ENCODE measurements at places on chromosomes 16 and 17.

- no peak for DNase-seq
Measured at GRCh38 chr16:3873482-3874173, 6.9 kb downstream of the CREBBP start.

DNA sequence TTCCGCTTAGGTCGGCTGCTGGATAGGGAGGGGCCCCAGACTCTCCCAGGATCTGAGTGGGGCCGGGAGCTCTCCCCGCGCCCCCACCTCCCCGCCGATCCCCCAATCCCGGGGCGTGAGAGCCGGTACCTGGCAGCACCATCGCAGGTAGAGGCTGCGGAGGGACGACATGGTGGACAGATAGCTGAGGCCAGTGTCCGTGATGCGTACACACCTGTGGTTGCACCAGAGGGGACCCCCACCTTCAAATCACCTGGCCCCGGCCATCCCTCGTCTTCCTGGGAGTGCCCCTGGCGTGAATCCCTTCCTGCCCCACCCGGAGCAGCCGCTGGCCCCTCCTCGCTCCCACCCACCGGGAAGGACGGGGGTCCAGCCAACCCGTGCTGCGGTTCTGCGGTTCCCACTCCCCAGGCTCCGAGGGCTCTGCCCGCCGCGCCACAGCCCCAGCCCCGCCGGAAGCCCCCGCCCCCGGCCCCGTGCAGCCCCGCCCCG is 4.7 kb upstream of the WDR24 start:
- DNase-seq: no peak

GRCh38 chr16:85750146-85750826 is 610 bp downstream of the C16orf74 start:
- no peak for DNase-seq

DNA sequence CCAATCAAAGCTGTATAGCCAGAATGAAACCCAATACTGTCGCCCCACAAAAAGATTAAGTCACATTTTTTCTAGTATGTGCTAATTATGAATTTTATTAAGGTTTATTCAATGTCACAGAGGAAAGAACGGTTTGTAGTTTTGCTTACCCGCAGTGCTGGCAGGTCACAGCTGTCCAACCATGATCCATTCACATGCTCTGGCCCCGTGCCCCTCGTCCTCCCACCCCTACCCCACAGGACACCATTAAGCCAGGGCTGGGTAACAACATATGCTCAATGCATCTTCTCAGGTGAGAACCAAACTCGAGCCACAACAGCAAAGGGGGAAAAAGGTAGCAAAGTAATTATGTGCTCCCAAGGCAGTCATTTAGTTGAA is 589 bp upstream of the FBF1 start:
- DNase-seq: no peak

DNA sequence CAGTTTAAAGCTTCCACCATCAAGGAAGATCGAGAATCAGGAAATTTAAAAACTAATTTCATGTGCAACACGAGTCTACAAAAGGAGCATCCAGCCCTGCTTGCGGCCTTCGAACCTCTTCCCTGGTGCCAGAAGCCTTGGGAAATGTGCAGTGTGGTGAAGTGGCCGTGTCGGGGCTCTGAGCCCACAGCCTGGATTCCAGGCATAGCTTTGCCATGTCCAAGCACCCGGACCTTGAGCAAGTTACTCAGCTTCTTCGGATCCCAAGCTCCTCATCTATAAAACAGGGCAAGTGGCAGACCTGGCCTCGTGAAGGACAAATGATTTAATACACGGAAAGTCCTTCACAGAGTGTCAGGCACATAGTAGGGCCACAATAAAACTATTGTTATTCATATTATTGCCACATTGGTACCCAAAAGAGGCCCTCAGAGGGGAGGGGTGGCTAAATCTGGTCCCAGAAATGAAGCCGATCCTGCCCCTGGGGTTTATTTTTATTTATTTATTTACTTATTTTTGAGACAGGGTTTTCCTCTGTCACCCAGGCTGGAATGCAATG is 34.8 kb downstream of the COTL1 start:
- no peak for DNase-seq

DNA sequence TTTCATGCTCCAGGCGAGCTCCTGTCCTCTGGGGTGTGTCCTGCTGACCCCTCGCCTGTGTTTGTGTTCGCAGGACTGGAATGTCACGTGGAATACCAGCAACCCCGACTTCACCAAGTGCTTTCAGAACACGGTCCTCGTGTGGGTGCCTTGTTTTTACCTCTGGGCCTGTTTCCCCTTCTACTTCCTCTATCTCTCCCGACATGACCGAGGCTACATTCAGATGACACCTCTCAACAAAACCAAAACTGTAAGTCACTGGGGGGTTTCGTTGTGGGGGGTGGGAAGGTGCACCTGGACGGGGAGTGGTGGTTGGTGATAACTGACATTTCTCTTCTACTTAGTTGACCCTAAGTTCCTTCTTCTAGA is 58.3 kb downstream of the ABCC1 start:
- no peak for DNase-seq

- DNase-seq: peak; percentile 67
Measured at GRCh38 chr16:69031877-69032301, 73.6 kb upstream of the HAS3 start.

DNA sequence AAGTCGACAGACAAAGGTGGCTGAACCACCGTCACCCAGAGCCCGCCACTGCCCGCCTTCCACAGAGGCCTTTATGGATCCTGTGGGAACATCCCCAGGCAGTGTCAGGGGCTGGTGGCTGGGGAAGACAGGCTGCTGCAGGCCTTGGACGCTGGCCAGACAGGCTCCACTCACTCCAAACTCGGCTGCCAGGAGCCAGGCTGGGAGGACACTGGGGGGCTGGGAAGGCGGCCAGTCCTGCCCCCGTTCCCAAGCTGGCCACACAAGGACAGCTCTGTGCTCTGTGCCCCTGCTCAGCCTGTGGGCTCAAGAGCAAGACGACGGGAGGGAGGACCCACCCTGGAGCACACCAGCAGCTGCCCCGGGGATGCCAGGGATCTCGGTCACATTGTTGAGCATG is 7.6 kb upstream of the LCAT start:
- DNase-seq: no peak

DNA sequence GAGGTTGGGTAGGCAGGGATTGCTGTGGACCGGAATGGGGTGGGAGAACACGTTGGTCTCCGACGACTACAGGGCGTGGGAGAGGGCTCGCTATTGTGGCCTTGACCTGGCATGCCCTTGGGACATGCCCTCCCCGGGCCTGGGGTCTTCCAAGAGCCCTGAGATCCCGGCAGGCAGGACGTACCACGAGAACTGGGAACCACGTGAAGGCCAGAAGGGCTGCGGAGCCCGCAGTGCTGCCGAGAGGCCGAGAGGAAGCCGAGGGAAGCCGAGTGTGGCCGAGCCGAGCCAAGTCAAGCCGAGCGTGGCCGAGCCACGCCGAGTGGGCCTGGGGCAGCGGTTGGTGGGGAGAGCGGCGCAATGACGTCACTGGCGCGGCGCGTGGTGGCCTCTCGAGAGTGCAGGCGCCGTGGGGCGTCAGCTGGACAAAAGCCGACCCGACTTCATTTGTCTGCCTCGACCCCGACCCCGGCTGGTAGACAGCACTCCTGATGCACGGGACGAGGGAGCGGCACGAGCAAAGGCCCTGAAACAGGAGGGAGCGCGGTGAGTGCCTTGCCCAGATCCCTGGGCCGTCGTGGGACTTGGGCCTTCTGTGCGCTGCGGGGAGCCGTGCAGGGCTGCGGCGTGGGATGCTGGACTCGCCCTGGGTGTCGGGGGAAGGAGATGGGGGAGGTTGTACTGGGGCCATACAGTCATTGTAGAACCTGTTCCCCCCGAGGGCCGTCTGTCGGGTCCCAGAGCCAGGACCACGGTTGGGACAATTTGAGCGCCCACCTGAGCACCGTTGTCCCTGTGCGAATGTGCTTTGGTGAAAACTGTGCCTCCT is 6.6 kb downstream of the SOCS1 start:
- no peak for DNase-seq

- no peak for DNase-seq
Measured at GRCh38 chr17:28317966-28318758, 838 bp upstream of the TMEM97 start.

GRCh38 chr17:47882695-47883588 is 13.1 kb upstream of the SP2 start:
- DNase-seq: no peak

DNA sequence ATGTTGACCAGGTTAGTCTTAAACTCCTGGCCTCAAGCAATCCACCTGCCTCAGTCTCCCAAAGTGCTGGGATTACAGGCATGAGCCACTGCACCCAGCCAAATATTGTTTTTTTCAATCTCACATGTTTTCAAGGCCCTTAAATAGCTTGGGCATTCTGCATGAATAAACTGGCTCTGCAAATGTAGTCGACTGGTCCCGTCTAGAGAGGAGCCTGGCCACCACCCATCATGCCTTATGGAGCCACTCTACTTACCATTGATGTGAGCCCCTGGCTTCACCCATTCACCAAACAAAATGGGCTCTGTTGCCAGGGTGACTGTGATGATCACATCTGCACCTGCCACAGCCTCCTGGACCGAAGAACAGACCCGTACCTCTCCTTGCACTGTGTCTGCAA is 10.8 kb downstream of the CRYM start:
- DNase-seq: no peak

Data from PC-9 (cell line).